ENCODE measurements at places on chromosomes 12 and 14.

- DNase-seq, result no peak
Observed at GRCh38 chr14:79670811-79671210, 540.5 kb downstream of the DIO2 start.

DNA sequence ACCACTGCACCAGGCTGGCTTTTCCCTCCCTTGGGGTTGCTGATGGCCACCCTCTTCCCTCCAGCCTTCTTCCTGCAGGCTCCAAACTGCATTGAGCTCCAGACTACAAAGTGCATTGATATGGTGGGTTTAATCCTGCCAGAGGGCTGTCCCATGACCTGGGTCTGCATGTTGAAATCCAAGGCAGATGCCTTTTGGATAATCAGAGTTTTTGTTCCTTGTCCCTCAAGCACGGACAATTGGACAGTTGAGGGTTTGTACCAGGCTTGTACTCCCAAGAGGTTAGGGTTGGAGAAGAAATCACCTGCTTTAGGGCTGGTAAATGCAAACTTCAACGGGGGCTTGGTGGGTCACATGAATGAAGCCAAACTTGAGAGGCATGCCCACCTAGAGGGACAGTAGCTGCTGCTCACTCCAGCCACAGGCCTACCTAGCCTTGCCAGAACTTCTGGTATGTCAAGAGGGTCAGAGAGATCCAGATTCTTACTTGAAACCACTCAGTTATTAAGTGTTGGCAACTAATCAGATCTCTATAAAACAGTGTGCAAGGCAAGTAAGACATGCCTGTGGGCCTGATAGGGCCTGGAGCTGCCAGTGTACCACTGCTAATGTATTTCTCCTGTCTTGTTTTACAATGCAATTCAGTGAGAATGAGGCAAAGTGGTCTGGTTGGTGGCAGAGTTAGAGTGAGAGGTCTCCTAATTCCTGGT, 21.7 kb upstream of the KRT83 start:
- DNase-seq, result no peak

- DNase-seq, result no peak
Observed at GRCh38 chr14:68785534-68786490, 7.1 kb downstream of the ZFP36L1 start.

DNA sequence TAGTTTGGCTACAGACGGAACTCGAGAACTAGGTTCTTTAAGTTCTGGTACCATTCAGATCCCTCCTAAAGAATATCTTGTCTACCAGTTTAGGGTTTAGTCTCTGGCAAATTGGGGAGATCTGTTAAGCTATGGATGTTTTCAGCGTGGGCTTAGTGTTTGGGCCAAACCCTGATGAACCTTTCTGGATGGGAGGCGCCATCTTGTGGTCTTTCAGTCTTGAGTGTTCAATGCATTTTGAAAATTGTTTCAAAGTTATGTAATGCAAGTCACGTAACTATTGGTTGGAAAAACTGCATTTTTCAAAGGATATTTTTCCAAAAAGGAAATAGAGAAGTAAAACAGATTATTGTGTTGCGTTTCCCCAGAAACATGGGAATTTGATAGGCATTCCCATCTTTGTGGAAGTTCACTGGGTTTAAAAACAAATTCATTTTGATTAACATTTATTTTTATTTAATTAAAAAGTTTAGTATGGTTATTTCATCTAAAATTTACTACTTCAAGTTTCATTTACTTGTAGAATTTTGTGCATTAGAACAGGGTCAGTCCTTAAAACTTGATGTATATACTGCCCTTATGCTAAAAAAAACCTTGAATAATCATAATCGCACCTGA, 169.0 kb downstream of the PRIMA1 start:
- DNase-seq, result no peak

DNA sequence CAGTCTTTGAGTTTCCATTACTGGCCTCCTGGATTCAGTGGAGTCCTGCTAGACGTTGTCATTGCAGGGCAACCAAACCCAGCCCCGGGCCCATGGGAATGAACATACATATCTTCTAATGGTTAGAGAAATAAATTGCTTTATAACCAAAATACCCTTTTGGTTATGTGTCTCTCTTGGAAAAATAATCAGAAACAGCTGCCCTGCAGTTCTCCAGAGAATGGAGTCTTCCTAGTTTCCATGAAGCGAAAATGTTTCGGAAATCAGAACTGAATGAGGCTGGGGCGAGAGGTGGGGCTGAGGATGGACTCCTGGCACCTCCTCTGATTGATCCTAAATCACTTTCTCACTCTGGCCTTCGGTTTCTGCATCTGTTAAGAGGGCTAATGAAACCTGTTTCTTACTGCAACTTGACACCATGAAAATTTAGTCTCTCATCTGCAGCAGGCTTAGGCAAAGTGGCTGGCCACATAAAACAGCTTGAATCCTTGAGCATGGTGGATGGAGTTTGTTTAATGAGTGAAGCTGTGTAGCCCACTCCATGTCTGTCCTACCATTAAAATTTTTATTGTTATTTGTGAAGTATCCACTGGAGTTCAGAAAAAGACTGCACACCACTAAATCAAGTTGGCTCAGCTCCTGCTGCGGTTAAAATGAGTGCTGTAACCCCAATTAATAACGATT, 198.9 kb downstream of the CACNA1C start:
- no peak for DNase-seq

- no peak for DNase-seq
Observed at GRCh38 chr14:38910092-38910491, 192.9 kb downstream of the SEC23A start.

- DNase-seq, result no peak
Observed at GRCh38 chr12:19194963-19195362, 65.4 kb downstream of the PLEKHA5 start.

DNA sequence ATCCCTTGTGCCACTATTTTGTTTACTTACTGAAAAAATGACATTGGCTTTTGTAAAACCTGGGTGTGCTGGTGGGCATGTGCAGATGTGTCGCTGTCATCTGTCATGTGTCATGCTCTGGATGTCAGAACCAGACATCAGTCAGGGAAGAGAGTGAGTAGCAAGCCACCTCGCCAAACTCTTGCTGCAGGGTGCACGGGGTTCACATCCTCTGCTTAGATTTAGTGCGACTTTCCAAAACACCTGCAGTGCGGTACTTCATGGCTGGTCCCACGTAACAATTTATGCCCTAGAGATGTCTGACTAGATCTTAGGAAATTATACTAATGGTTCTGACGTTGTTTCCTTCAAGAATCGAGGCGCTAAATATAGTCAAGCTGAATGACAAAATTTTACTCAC, 106.7 kb downstream of the CRADD start:
- DNase-seq, result no peak

DNA sequence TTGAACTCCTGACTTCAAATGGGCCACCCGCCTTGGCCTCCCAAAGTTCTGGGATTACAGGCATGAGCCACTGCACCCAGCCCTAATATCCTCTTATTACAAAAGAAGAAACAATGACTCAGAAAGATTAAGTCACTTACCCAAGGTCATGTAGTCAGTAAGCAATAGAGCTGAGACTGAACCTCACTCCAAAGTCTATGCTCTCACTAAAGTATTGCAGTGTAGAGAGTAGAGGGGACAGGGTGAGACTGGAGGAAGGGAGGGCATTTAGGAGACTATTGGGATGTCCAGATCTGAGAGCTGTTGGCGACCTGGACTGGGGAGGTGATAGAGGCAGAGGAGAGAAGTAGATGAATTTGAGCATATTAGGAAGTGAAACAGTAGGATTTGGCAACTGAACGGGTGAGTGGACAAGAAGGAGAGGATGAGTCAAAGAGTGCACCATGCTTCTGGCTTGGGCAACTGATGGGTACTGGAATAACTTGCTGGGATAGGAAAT, 11.8 kb downstream of the P2RX7 start:
- no peak for DNase-seq

GRCh38 chr14:61954306-61954705, 192.1 kb downstream of the SNAPC1 start:
- no peak for DNase-seq

DNA sequence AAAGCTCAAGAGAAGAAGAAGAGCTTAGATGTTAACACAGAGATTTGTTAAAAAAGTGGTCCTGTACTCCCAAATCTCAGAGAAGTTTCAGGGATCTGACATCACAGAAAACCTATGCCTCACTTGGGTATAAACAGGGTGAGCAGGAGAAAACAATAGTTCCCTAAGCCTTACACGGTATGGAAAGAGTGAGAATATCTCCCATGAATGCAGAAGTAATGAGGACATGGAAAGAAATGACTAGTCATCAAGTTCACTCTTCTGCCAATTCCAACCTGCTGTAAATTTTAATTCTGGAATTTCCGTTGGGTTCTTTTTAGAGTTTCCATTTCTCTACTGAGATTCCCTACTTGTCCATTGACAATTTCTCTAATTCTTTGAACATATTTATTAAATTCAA, 6.2 kb upstream of the PTGER2 start:
- DNase-seq, result no peak
